Right renal pelvis (tissue), 4 donors: ENCODE measurements at places on chromosomes 6 and 20. TPM values are rescaled to one million over a fixed set of nuclear protein-coding genes. Genes with fewer than 3 reads are reported as not detected.

ACTL10 gene
- 0.55 TPM for polyA plus RNA-seq

DCDC2 gene
- polyA plus RNA-seq: 93.1 TPM

- no peak for DNase-seq
Observed at GRCh38 chr6:145621776-145622175, 113.5 kb downstream of the EPM2A start.

SLC22A16 gene
- 0.33 TPM for polyA plus RNA-seq

- peak; percentile 87 for DNase-seq
Observed at GRCh38 chr6:37244430-37245310, 12.9 kb upstream of the TBC1D22B start.

- no peak for DNase-seq
Observed at GRCh38 chr6:89430201-89430962, 2.6 kb upstream of the ANKRD6 start.

GRCh38 chr6:31651602-31652191, 764 bp downstream of the BAG6 start:
- DNase-seq: no peak

DNA sequence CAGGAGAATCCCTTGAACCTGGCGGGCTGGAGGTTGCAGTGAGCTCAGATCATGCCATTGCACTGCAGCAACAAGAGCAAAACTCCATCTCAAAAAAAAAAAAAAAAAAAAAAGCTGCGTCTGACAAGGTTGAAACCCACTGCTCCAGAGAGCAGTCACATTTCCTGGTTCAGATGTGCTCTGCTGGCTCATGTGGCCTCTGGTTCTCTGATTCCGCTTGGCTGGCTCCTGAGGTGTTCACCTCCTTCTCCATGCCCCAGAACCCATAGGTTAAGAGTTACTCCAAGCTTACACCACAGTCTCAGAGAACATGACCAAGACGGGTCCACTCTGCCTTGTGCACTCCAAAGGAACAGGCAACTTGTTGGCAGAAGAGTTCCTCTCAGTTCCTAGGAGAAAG, 8.8 kb upstream of the CNR1 start:
- no peak for DNase-seq

PSMB1 gene
- polyA plus RNA-seq: 215 TPM

GRCh38 chr20:37919389-37920040, 16.6 kb downstream of the VSTM2L start:
- DNase-seq: no peak

LY6G6F gene
- 0.68 TPM for polyA plus RNA-seq

CNR1 gene
- 1.2 TPM for polyA plus RNA-seq

GRCh38 chr6:128597004-128597403, 76.6 kb upstream of the PTPRK start:
- DNase-seq: no peak

FYN gene
- polyA plus RNA-seq: 168 TPM

POM121L2 gene
- polyA plus RNA-seq: not detected
